Spleen (tissue), 13 donors: ENCODE measurements at places on chromosomes 5 and 9. TPM values are rescaled to one million over a fixed set of nuclear protein-coding genes. Genes with fewer than 3 reads are reported as not detected.

DNA sequence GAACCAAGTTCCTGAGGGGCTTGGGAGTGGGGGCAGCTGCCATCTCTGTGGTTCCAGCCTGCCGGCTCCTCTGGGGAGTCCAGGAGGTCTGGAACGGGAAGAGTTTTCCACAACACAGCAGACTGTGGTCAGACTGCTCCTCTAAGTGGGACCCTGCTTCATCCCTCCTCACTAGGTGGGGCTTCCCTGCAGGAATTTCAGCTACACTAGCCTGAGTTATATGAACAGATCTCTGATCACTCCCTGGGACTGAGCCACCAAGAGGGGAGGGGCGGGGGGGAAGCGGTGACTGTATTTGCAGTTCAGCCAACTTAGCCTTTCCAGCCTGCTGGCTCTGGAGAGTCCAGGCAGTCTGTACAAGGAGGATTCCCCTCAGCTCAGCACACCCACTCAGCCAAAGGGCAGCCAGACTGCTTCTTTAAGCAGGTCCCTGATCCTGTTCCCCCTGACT, 19.4 kb downstream of the DTWD2 start:
- H3K4me3 ChIP-seq: no peak overlapping the region
- no peaks in the 10 kb centered on the region for H3K36me3 ChIP-seq
- DNase-seq: no peak
- no peaks in the 10 kb centered on the region for H3K27me3 ChIP-seq

DNA sequence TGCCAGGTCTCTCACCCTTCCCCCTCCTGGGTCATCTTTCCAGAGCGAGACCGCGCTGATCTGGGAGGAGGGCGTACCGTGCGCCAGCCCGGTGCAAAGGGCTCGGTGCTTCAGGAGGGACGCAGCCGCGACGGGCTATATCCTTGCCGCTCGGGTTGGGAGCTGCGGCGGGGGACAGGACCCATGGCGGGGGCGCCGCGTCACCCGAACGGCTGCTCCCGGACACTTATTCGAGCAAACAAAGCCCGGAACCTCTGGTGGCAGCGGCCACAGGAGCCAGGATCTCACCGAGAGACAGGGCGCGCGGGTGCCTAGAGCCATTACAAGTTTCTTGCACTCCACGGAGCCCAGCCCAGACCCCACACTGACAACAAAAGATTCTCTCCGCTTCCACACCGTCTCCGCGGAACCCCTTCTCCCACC, 1.3 kb downstream of the SEMA6A start:
- H3K4me1 ChIP-seq: peaks cover 44% of the 10 kb centered on the region
- no peaks in the 10 kb centered on the region for H3K36me3 ChIP-seq
- DNase-seq: peak; percentile 78
- peak overlapping the region; percentile 59 for H3K4me3 ChIP-seq
- H3K27ac ChIP-seq: peak overlapping the region; percentile 83

DNA sequence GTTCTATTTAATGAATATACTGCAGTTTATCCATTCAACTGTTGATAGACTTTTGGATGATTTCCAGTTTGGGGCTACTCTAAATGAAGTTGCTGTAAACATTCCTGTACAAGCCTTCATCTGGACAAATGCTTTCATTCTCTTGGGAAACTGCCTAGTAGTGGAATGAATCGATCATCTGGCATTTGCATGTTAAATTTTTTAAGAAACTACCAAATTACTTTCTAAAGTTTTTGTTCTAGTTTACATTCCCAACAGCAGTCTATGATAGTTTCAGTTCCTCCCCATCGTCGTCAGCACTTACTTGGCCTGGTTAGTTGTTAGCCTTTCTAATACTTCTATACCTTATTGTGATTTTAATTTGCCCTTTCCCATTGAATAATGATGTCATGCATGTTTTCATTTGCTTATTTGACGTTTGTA, 306.3 kb downstream of the FER start:
- no peak overlapping the region for H3K4me3 ChIP-seq
- H3K36me3 ChIP-seq: no peaks in the 10 kb centered on the region
- H3K27me3 ChIP-seq: no peaks in the 10 kb centered on the region
- no peaks in the 10 kb centered on the region for H3K4me1 ChIP-seq
- no peak overlapping the region for H3K27ac ChIP-seq

DNA sequence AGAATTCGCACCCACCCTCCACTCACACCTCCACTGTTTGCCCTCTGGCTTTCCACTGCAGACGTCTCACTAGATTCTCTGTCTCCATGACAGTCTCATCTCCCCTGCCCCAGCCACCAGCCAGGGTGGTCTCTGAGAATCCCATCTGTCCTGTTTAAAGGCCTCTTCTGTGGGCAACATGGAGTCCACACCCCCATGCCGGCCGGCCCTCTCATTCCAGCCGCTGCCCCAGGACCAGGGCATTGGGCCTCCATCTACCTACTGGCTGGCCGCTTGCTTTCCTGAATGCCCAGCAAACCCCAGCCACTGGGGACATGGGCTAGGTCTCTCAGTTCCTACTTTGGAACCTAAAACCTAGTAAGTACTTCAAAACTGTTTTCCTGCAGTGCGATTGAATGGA, 65.6 kb upstream of the RUFY1 start:
- peak; percentile 51 for DNase-seq
- H3K36me3 ChIP-seq: no peaks in the 10 kb centered on the region
- no peaks in the 10 kb centered on the region for H3K27me3 ChIP-seq
- no peak overlapping the region for H3K27ac ChIP-seq

GRCh38 chr5:139571966-139572365, 10.8 kb downstream of the UBE2D2 start:
- peaks cover 100% of the 10 kb centered on the region for H3K4me1 ChIP-seq
- H3K27ac ChIP-seq: no peak overlapping the region
- DNase-seq: no peak
- H3K27me3 ChIP-seq: no peaks in the 10 kb centered on the region

Gene GRXCR2
- total RNA-seq: not detected

DNA sequence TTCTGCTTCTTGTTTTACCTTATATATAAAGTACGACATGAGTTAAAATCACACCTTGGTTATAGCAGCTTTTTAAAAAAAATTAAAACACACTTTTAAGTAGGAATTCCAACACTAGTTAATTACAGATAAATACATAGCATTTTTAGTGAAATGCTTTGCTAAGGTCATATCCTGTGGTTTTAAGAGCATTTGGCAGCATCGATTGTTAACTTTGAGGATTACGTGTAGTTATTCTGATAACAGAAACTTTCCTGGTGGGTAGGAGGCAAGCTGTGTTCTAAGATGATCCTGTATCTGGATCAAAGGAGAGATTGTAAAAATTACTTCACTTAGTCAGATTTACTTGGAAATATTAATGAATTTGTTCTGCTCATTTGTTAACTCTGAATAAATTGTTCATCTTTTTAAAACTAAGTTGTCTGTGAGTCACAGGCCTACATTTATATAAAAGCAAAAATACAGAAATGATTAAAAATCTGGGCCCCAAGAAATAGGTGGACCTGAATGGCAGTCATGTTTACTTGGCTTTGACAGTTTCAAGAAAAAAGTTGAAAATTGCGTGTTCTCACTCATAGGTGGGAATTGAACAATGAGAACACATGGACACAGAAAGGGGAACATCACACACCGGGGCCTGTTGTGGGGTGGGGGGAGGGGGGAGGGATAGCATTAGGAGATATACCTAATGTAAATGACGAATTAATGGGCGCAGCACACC, 58.3 kb downstream of the TRIO start:
- peaks cover 17% of the 10 kb centered on the region for H3K4me1 ChIP-seq
- no peak for DNase-seq
- H3K27me3 ChIP-seq: no peaks in the 10 kb centered on the region
- no peaks in the 10 kb centered on the region for H3K36me3 ChIP-seq
